ENCODE measurements at places on chromosomes 5 and 9. TPM values are rescaled to one million over a fixed set of nuclear protein-coding genes. Genes with fewer than 3 reads are reported as not detected.

CFAP77 gene
- not detected for total RNA-seq

WDR38 gene
- total RNA-seq, result not detected

ZNF484 gene
- total RNA-seq, result 10.8 TPM

RNF183 gene
- 0.69 TPM for total RNA-seq

DNA sequence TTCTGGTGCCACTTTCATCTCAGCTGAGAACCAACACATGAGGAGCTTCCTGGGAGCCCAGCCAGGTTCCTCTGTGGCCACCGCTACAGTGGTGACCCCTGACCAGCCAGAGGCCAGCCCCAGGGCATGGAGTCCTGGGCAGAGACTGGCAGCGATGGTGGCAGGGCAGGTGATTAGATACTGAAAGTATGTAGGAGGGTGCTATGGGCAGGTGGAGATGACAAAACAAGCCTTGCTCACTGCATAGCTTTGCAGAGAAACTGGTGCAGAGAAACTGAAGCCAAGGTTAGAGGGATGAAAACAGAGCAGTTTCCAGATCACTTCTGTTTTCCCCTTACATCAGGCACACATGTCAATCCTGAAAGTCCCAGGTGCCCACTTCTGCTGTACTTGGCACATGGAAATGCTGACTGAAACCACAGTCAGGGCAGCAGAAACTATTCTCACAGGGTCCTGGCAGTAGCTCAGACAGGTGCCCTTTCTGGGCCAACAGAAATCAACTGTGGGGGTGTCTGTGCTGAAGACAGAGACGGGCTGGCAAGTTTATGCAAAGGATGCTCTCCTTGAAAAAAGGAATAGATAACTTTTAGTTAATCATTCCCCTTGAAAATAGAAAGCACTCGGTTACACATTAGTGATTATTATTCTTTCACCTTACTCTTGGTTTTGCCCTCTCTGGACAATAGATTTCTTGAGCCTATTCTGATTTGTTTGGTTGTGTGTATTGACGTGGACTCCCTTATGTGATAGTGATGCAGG lies 90.3 kb downstream of the ANKRD55 start:
- no peaks in the 10 kb centered on the region for H3K27me3 ChIP-seq
- H3K36me3 ChIP-seq, result no peaks in the 10 kb centered on the region
- no peak overlapping the region for H3K27ac ChIP-seq
- no peak for DNase-seq
- H3K4me1 ChIP-seq, result peaks cover 53% of the 10 kb centered on the region

All from activated T-cell treated with anti-CD3 and anti-CD28 coated beads, Interleukin-2, amount 50 U/mL, for 72 hours (primary cell).